NCI-H82 (cell line): ENCODE measurements at places on chromosomes 3 and 15.
A peak's percentile ranks its signal among the peaks of the same experiment; 100 is the strongest.

- no peak for DNase-seq
These were observed 23.8 kb downstream of the CSPG4 start for GRCh38 chr15:75688831-75689230.

DNA sequence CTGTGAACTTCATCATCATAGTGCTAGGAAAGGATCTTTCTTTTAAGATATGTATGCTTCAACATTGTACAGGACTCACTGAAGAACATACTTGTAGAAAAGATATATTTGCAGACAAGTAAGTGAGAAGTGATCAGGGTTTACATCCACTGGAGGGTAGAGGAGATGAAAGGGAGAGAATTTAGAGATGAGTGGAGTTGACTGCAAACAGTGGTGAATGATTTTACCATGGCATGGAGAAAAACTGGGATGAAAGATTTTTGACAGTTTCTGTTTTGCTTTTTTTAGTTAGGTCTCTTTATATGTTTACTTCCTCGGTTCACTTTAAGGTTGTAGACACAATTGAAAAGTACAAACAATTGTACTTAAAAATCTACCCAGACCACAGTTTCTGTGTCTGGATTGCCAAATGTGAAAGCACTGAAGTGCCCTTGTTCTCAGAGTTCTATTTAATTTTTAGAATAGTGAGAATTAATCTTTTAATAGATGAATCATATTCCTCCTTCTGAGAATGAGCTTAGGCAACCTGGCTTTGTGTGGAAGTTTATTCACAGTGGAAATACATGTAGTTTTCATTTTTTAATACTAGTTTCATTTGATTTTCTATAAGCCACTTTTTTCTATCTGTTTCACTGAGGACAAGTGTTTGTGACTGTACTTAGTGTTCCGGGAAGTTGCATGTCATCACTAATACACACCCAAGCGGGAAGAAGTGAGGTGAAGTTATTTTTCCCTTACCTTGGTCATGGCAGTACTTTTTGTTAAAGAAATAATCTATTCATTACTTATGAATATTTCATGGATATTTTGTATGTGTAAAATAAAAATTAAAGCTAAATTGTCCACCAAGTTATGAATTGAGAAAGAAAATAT is 1.8 kb upstream of the GPR171 start:
- no peak for DNase-seq

DNA sequence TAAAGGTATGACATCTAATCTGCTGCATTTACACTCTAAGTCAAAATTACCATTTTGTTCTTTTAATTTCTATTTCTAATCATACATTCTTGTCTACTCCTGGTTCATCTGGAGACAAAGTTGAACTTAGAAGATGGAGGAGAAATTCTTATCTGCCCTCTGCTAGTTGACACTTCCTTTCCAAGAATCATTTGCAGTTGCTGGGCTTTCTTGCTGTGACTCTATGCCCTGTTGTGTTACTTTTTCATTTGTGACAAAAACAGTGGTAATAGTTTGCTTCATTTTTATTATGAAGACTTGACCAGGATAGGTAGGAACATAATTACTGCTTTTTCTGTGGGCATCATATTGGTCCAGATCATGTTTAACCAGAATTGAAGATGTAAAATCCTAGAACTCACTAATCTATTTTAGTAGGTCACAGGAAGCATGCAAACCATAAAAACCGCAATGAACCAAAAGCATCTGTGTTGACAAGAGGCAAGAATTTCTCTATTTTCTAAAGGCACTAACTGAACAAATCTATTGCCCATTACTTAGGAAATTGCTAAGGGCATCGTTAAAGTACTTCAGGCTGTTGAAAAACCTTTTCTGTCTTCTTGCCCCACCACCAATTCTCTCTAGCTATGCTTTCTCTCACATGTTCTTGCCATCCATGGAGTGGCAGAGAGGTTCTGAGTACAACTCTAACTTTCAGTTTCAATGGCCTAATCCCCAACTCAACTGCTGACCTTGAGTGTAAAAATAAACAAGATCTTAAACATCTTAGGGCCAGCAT is 4.2 kb upstream of the CCR2 start:
- DNase-seq = no peak

GRCh38 chr15:81087694-81088093 is 46.4 kb upstream of the CFAP161 start:
- DNase-seq = no peak

GRCh38 chr15:79190093-79190492 is 92.4 kb upstream of the ANKRD34C start:
- DNase-seq = peak; percentile 40

DNA sequence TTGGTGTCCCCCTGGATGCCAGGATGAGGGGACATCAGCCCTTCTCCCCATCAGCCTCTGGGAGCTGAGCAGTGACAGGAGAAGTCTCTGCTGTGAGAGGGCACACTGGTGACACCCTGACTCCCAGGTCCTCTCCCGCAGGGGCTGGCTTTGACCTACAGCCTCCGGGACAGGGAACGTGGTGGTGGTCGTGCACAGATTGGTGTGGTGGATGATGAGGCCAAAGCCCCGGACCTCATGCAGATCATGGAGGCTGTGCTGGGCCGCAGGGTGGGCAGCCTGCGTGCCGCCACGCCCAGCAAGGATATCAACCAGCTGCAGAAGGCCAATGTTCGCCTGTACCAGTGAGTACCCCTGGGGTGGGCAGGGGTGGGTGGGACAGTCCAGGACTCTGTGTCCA is 6.8 kb downstream of the VILL start:
- DNase-seq = no peak

GRCh38 chr15:48602358-48603122 is 43.0 kb downstream of the FBN1 start:
- no peak for DNase-seq

DNA sequence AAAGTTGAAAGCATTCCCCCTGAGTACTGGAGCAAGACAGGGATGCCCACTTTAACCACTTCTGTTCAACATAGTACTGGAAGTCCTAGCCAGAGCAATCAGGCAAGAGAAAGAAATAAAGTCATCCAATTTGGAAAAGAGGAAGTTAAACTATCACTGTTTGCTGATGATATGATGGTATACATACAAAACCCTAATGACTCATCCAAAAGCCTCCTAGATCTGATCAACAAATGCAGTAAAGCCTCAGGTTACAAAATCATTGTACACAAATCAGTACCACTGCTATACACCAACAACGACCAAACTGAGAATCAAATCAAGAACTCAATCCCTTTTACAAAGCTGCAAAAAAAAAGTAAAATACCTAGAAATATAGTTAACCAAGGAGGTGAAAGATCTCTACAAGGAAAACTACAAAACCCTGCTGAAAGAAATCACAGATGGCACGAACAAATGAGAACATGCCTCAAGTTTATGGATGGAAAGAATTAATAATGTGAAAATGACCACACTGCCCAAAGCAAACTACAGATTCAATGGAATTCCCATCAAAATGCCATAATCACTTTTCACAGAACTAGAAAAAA is 40.3 kb downstream of the RPL39L start:
- no peak for DNase-seq

GRCh38 chr15:100234158-100235029 is 107.4 kb downstream of the ADAMTS17 start:
- peak; percentile 5 for DNase-seq

GRCh38 chr15:61989667-61990066 is 70.6 kb downstream of the VPS13C start:
- no peak for DNase-seq

GRCh38 chr15:82641129-82641798 is 5.9 kb downstream of the CPEB1 start:
- DNase-seq = peak; percentile 89

DNA sequence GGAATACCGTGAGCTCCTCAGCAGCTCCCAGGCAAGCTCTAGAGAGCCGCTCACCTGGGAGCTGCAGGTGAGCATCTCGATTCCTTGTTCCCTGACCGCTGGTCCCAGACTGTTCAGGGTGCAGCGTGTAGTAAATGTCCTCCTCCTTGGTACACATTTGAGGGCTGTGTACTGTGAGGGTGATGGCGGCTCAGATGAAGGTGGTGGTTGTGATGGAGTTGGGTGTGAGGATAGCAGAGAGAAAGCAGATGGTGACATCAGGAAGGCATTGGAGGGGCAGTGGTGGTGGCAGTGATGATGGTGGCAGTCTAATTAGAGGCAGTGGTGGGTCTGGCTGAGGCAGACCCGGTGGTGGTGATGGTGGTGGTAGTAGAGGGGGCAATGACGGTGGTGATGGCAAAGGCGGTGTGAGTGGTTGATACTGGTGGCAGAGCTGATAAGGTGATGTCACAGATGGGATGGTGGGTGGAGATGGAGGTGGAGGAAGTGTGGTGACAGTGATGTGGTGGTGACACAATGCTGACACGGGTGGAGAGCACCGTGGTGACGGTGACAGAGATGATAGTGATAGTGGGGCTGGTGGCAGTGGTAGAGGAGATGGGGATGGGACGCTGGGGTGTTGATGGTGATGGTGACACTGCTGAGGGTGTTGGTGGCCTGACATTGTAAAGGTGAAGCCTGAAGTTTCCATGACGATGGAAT is at the start of gene DNAJB8:
Gene DNAJB8 (minus strand): TSS at position 51 of the 702 bp plus-strand sequence. CDS start 3,645 bp downstream, outside the sequence.
- no peak for DNase-seq

GRCh38 chr3:66931291-66931690 is 66.8 kb upstream of the KBTBD8 start:
- no peak for DNase-seq

GRCh38 chr15:80619680-80620079 is 75.4 kb upstream of the ABHD17C start:
- DNase-seq = no peak

GRCh38 chr3:14950274-14950673 is 2.9 kb downstream of the NR2C2 start:
- DNase-seq = no peak

DNA sequence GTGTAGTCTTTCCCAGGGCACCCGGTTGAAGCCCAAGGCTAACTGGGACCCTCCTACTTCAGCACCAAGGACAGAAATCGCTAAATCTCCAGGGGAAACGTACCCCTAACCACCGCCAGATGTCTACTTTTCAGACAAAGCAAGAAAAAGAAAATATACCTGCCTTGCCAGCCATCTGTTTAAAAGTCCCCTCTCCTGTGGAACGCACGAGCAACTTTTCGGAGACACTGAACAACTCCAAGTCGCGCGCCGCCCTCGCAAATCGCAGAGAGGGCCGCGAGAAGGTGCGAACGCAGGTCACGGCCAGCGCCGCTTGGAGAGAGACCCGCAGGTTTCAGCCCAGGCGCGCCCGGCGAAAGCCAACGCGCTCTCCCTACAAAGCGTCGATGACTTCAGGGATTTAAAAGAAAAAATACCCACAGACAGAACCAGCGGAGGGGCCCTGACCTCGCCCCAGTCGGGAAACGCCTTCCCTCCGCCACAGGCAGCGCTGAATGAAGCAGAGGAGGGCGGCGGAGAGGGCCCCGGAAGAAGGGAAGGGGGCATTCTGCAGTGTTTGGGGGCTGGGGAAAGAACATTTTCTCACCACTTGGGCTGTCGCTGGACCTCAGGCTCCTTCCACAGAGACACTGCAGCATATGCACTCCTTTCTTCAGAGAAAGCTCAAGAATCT is 213.1 kb downstream of the FGF12 start:
- peak; percentile 72 for DNase-seq

DNA sequence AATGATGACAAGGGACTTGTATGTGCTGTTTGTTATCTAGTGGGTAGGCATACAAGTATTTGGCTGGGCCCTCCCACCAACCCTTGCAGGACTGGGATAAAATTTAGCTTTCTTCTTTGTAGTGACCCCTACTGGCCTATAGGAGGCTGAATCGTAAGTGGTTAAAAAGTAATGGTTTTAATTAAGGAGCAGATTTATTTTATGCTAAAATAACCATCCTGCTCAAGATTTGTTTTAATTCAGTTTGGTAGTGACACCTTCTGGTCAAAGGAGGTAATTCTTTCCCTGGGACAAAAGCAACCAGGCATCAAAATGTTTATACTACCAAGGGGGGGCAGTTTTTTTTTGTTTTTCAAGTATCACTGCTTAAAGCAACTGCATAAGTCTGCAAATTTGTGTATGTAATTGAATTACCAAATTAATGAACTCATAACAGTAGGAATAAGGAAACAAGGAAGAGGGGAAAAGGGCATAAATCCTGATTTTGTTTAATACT is 70.7 kb downstream of the TOP2B start:
- peak; percentile 27 for DNase-seq

GRCh38 chr3:127590282-127590592 is 296 bp downstream of the TPRA1 start:
- no peak for DNase-seq

DNA sequence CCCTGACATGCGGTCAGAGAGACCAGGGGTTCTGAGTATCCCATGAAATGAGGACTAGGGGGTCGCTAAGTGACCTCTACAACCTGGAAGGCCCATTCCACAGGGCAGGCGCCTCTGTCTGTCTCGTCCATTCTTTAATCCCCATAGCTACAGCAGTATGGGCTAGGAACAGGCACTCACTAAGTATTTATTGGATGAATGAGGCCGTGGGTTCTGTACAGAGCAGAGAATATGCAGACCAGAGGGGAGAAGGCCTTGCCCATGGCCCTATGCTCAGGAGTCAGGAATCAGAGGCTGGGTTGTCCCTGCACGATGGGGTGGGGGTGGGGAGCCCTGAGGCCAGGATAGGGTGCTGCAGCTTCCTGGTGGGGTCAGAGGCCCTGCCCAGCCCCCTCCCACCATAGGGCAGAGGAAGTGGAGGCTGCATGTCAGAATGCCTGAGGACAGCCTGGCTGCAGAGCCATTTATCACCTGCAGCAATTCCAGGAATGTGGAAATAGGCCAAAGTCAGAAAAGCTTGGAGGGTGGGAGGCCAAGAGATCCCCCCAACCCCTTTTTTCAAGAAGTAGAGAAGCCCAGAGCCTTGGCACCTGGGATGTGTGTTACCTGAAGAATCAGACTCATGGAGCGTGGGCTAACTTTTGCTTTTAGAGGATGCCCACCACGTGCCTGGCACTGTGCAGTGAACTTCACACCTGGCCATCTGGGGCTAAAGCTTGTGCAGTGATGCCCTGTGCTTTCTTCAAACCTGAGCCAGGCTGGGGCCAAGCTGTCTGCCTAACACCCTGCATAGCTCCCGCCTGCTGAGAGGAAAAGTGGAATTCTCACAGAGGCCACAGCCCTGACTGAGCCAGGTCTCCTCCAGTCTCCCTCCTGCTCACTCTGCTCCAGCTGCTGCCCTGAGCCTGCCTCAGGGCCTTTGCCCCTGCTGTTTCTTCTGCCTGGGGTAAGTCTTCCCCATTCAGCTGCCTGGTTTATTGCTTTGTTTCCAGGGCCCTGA is 109.4 kb downstream of the WNT7A start:
- DNase-seq = no peak

GRCh38 chr3:44529927-44530326 is 25.1 kb upstream of the ZKSCAN7 start:
- DNase-seq = peak; percentile 19

DNA sequence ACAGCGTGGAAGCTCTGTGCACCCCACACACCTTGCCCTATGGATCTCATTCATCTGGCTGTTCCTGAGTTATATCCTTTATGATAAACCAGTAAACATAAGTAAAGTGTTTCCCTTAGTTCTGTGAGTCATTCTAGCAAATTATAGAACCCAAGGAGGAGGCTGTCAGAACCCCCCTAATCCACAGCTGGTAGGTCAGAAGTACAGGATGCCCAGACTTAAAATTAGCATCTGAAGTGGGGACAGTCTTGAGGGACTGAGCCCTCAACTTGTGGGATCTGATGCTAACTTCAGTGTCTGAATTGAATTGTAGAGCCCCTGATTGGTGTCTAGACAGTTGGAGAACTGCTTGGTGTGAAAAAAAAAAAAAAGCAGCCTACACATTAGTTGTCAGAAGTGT is 75.1 kb downstream of the B3GNT5 start:
- no peak for DNase-seq
